ENCODE measurements at places on chromosomes 16 and 17.

GRCh38 chr17:76122431-76123190, 18.4 kb downstream of the FOXJ1 start:
- no peak for DNase-seq

DNA sequence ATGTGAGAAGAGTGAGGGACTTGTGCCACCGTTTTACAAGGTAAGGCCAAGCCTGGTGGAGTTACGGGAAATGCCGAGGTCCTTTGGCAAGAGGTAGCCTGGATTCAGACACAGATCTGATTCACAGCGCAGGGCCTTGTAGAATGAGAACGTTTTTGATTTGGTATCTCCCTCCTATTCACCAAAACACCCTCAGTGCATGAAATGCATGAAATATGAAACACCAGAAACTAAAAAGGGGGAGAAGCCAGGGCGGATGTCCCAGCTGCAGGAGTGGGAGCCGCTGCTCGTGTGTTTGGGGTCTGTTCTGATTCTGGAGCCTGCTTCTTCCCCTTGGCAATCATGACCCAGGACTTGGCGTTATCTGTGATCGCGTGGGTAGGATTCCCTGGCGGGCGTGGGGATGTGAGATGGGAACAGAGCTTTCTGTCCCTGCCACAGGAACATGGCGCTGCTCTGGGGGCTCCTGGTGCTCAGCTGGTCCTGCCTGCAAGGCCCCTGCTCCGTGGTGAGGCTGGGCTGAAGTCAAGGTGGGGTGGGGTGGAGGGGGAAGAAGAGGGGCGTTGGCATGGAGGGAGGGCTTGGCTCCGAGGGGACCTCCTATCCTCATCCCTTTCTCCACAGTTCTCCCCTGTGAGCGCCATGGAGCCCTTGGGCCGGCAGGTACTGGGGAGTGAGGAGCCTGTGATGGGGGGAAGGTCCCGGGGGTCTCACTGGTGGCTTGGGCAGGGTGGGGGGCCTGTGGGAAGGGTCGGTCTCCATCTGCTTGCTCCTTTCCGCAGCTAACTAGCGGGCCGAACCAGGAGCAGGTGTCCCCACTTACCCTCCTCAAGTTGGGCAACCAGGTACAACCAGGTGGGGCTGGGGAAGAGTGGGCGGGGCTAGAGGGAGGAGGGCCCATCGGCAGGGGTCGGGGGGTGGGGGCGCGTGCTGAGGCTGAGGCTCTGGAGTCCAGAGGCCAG, 2.2 kb downstream of the SERPINF2 start:
- no peak for DNase-seq

GRCh38 chr16:50228364-50228868, 37.9 kb upstream of the ADCY7 start:
- no peak for DNase-seq

DNA sequence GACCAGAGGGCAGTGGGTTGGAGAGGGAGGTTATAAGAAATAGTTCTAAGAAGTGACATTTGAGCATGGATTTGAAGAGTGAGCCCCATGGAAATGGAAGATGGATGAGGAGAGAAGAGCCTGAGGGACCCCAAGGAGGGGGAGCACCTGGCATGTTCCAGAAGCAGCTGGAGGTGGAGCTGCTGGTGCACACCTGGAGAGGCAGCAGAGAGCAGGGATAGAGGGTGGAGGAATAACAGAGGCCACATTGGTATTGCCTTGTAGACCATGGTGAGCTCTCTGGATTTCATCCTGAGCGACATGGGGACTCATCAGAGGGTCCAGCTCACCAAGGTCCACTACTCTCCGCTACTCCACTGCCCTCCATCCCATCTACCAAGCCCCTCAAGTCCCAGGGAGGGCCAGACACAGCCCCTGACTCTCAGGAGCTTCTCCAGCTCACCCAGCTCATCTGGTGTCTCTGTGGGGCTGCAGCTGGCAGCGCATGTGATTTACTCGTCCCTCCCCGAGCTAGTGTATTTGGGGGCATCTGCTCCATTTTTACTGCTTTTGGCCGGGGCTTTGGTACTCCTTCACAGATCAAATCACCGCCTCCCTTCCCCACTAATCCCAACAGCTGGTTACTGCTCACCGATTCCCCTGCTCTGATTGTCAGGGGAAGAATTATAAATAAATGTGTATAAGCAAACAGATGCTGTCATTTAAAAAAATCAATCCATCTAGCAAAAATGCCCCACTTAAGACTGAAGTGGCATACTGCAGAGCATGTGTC, 22.1 kb upstream of the KDM8 start:
- no peak for DNase-seq

DNA sequence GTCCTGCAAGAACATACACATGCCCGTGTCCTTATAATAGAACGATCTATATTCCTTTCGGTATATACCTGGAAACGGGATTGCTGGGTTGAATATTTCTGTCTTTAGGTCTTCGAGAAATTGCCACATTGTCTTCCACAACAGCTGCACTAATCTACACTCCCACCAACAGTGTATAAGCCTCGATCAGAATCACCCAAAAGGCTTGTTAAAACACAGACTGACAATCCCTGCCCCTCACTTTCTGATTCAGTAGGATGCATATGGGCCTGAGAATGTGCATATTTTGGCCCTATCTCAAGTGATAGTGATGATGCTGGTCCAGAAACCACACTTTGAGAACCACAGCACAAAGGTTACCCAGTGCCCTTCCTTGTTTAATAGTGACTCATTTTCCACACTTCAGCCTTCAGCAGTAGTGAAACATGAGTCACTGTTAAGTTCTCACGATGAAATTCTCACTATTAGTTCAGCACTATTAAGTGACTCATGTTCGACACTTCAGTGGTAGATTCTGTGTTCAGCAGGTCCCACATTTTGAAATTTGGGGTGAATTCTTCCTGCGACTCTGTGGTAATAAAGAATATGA, 215.6 kb downstream of the GRIN2A start:
- no peak for DNase-seq

- DNase-seq: no peak
Measured at GRCh38 chr17:299546-299945, 53.1 kb downstream of the RPH3AL start.

DNA sequence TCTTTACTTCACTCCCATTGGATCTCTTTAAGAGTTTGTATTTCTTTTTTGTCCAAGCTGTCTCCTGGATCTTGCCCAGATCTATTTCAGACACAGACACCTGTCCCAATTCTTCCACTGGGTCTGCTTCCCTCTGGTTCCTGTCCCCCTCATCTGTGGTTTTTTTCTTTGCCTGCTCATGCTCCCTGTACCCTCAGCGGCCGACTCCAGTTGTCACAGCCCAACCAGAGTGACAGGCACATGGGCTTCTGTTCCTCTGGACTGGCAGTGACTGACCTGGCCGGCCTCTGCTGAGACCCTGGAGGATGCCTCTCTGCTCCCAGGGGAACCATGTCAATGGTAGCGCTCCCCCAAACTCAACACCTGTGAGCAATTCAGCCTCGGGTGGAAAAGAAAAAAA, 142.6 kb downstream of the WSCD1 start:
- no peak for DNase-seq

DNA sequence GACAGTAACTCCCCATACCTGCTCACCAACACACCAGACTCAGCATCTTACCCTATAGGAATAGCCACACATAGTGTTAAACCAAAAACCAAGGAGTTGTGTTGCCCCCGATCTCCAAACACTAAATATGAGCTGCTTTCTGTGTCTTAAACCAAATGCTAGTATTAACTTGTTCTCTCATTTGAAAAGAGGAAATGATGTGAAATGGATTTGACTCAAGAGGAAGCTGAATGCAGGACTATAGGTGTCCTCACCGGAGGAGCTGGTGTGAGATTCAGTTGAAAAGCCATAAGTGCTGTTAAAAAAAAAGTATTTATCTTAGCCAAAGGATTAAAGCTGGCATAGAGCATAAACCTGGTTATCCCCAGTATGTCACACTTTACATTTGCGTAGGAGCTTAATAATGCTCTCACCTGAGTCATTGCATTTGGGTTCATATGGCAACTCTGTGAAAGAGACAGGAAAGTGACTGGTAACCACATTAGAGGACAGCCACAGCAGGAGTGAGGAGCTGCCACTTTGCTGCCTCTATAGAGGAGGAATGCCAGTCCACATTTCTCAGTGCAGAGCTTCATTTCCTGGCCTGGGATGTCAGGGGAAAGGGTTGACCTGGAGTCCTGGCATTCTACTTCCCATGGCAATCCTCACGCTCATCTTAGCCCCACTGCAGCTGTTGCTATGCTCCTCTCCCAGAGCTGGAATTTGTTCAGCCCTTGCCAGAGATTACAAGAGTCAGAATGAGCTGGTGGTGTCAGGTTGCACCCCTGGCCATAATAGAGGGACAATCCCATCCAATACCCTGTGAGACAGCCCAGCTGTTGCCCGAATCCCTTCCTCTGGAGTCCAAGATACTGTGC, 143.3 kb upstream of the ANKFN1 start:
- no peak for DNase-seq

- DNase-seq: no peak
Measured at GRCh38 chr17:5225668-5226457, 8.8 kb downstream of the SCIMP start.

DNA sequence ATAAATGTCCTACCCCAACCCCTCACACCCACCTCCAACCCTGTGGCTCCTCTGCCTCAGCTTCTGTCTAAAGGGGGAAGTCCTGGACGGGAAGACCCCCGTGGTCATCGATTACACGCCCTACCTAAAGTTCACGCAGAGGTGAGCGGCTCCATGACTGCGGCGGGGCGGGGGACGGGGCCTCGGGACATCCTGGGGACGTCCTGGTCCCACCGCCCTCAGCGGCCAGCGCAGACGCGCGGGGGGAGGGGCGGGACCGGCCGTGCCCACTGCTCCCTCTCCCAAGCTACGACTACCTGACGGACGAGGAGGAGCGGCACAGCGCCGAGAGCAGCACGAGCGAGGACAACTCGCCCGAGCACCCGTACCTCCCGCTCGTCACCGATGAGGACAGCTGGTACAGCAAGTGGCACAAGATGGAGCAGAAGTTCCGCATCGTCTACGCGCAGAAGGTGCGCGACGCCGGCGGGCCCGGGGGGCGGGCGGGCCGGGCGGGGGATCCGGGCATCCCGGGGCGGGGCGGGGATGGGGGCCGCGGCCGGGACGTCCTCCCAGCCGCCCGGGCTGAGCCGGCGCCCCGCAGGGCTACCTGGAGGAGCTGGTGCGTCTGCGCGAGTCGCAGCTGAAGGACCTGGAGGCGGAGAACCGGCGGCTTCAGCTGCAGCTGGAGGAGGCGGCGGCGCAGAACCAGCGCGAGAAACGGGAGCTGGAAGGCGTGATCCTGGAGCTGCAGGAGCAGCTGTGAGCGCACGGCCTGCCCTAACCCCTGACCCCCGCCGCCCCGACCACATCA, 6.7 kb downstream of the RUNDC3A start:
- DNase-seq: no peak

DNA sequence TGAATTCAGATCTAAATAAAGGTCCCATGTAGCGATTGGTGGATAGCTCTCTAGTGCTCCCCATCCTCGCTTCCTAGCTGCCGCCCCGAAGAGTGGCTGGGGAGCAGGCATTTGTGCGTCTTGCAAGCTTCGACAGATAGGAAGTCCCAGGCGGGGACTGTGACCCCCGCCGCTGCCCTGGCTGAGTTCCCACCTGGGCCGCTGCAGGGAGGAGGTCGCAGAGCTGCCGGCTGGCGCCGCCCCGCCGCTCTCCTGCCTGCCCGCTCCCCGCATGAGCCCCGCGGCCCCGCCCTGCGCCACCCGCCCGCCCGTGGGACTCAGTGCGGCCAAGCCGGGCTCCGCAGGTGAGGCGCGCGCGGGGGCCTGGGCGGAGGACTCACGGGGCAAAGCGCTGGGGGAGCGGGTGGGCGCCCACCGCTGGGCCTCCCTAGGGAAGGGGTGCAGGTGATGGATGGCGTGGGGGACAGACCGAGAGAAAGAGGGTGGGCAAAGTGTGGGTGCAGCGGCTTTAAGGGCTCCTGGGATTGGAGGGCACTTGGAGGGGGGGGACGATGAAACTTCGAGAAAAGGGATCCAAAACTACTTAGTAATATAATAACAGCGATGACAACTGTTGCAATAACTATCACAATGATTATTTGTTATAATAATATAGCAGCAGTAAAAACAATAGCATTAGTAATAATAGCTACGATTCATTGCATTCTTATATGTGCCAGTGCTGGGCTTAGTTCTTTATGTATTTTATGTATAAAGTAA, at the start of gene OTOA:
Gene OTOA, plus strand, starts transcription at position 80 of the 759 bp plus-strand sequence. CDS start 14,547 bp downstream, outside the sequence.
- no peak for DNase-seq

DNA sequence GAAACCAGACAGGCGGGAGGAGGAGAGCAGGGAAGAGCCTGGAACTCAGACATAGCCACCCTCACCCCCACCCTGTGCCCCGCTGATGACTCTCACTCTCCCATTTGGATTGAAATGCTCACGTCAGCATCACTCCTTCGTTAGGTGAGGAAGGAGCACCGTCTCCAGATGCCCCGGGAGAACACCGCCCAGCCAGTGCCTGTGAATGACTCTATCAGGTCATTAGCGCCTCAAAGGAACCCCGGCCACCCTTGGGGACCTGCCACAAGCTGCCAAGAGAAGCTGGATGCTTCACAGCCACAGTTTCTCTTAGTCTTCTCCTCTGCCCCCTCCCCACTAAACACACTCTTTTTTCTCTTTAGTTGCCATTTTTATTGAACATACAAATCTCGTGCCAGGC, 66.0 kb downstream of the CACNG3 start:
- DNase-seq: no peak

DNA sequence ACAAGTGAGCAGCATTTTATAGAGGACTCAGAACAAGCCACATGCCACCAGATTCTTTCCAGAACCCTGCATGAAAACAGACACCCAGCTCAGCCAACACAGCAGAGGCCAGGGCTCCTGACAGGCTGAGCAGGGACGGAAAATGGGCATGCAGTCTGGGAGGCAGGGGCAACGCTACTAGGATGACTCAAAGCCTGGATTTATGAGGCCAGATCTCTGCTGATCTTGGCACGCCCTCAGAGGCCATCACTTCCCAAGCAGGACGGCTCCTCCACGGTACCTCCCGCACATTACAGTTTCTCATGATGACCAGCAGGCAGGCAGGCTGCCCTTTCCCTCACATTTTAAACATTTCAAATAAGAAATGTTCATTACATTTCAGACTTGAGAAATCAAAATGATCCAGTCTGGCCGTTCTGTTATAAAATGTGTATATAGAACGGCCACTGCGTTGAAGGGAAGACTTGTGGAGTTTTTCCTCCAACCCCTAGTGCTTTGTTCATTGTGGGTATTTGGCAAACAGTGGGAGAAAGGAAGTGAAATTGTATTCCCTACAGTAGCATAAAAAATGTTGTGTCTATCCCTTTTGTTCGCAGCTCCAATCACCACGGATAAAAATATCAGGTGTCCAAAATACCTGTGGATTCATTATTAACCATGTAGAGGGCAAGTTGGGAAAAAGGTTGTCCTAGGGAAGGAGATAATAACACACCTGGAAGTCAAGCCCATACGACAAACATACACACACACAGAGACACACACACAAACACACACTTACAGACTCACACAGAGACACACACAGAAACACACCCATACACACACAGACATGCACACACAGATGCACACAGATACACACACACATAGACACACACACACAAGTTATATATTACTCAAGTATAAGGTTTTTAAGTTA, 64.8 kb upstream of the ADAMTS18 start:
- no peak for DNase-seq

GRCh38 chr16:1545044-1546040, 11.9 kb downstream of the TMEM204 start:
- DNase-seq: peak; percentile 64

- DNase-seq: no peak
Measured at GRCh38 chr16:48892893-48893292, 282.9 kb upstream of the N4BP1 start.
